Activated naive CD4-positive, alpha-beta T cell treated with anti-CD3 and anti-CD28 coated beads, Interleukin-2, amount 10 ng/mL, durations not matched to agents 7 days and 5 days (primary cell): ENCODE measurements at places on chromosomes 1 and 21.

DNA sequence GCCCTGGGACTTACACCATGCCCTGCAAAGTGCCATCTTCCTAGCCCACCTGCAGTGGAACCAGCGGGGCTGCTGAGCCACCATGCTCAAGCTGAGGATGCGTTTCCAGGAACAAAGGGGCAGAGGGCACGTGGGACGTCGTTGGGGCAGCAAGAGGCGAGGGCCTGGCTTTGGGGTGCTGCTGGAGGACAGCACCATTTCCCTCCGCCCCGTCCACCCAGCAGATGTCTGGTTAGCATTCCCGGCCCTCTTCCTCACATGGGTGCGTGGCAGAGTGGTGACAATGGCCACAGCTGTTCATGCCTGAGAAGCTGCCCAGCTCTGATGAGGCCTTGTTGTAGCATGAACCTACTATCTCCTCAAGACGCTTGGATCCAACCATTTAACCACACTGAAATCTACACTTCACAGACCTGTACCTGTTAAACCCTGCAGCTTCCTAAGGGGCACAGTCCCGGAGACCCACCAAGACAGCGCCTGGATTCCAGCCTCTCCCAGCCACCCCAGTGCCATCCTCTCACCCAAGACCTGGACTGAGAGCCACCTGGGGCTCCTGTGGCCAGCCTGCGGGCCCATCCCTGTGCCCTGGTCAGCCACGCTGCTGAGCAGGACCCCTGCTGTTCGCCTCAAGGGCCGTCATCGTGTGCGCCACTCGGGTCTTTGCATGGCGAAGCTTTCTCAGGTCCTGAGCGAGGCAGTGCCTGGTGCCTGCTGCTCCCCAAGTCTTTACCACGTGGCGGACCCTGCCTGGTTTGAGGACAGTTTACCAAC lies 33.2 kb downstream of the SLC45A1 start:
- no peak overlapping the region for H3K4me3 ChIP-seq
- no peaks in the 10 kb centered on the region for H3K4me1 ChIP-seq
- H3K27ac ChIP-seq: peak overlapping the region; percentile 51
- DNase-seq: no peak

- H3K4me1 ChIP-seq: peaks cover 22% of the 10 kb centered on the region
- H3K4me3 ChIP-seq: no peak overlapping the region
- DNase-seq: no peak
Measured at GRCh38 chr1:46289976-46290375, 13.4 kb downstream of the LRRC41 start.

DNA sequence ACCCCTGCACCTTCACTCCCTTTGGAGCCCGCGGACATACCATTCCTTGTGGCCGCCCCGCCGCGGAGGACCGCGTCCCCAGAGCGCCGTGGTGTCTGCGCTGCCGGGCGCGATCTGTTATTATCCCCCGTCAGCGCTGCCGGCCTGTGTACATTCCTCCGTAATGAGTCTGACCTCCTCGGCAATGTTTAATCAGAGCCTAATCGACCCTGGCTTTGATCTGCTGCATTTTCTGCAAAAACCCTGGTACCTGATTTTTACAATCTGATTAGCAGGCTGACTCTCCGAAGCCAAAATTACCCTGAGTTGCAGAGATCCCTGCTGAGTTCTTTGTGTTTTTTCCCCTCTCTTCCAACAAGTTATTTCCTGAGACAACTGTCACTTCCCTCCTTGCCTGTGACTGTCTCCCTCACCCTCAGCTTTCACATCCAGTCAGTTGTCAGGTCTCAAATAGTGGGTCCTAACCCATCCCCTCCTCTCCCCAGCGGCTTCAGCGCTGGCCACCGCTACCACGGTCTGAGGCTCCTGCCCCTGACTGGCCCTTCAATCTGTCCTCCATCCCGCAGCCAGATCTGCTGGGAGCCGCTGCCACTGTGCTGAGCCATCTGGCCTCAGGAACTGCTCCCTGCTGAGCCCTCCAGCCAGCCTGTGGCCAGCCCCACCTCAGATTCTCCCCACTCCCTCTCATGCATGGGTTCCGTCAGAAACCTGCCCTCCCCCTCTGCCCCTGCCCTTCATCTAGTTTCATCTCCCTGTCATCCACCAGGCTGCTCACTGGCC lies 53.5 kb downstream of the GLIS1 start:
- H3K4me1 ChIP-seq: no peaks in the 10 kb centered on the region
- H3K27me3 ChIP-seq: peaks cover 78% of the 10 kb centered on the region
- no peak overlapping the region for H3K4me3 ChIP-seq
- H3K36me3 ChIP-seq: no peaks in the 10 kb centered on the region
- H3K27ac ChIP-seq: no peak overlapping the region

- no peaks in the 10 kb centered on the region for H3K27me3 ChIP-seq
- H3K36me3 ChIP-seq: no peaks in the 10 kb centered on the region
- DNase-seq: no peak
- H3K4me1 ChIP-seq: no peaks in the 10 kb centered on the region
Measured at GRCh38 chr1:218459878-218460711, 115.0 kb downstream of the TGFB2 start.

GRCh38 chr1:181423301-181423918 lies 59.9 kb upstream of the CACNA1E start:
- H3K36me3 ChIP-seq: no peaks in the 10 kb centered on the region
- H3K4me3 ChIP-seq: no peak overlapping the region

GRCh38 chr1:117235863-117236465 lies 25.2 kb upstream of the VTCN1 start:
- peaks cover 3% of the 10 kb centered on the region for H3K27me3 ChIP-seq
- DNase-seq: no peak
- no peaks in the 10 kb centered on the region for H3K4me1 ChIP-seq
- no peak overlapping the region for H3K27ac ChIP-seq
- no peaks in the 10 kb centered on the region for H3K36me3 ChIP-seq

DNA sequence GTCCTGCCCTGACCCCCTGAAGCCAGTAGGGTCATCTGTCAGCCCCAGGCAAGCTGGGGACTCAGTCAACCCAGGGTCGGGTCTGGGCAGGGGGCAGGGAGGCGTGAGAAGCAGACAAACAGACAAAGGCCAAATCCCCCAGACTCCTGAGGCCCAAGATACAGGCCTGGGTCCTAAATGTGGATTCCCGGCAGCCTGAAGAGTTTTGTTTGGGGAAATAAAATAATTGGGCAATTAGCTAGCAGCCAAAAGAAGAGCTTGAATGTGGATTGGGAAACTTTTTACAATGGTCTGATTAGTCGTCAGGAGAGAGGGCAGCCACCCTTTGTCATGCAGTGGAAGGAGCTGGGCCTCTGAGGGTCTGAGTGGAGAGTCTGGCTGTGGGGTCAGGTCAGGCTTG lies 4.5 kb upstream of the LEFTY2 start:
- H3K36me3 ChIP-seq: no peaks in the 10 kb centered on the region
- no peak overlapping the region for H3K27ac ChIP-seq
- H3K4me3 ChIP-seq: no peak overlapping the region

- H3K27me3 ChIP-seq: no peaks in the 10 kb centered on the region
- no peak for DNase-seq
- H3K27ac ChIP-seq: no peak overlapping the region
Measured at GRCh38 chr1:81708250-81708649, 92.5 kb upstream of the ADGRL2 start.

DNA sequence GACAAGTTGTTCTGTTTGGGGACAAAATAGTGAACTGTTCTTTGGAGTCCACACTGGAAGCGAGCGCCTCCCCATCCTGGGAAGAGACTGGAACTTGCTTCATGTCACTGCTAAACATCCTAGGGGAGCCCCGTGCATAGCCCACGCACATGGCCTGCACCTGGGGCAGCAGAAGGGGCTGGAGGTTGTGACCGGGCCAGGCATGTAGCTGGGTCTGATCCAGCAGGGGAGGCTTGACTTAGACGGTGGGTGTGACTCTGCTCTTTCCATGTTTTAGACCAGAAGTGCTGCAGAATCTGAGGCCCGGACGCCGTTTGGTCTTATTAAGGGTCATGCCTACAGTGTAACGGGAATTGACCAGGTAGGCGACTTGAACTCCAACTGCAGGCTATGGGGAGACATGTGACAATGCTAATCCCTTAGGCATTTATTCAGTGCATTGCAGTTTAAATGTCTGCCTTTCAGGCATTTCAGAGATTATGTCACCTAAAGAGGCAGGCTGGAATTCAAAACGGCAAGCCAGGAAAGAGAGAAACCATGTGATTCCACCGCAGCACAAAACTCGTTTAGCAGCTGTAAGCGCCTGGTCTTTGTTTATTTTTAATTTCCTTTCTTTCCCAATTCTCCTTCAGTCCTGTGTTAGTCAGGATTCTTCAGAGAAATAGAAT lies 21.8 kb downstream of the CAPN9 start:
- H3K27ac ChIP-seq: no peak overlapping the region
- H3K4me1 ChIP-seq: no peaks in the 10 kb centered on the region
- H3K36me3 ChIP-seq: no peaks in the 10 kb centered on the region
- DNase-seq: no peak
- peaks cover 4% of the 10 kb centered on the region for H3K27me3 ChIP-seq

DNA sequence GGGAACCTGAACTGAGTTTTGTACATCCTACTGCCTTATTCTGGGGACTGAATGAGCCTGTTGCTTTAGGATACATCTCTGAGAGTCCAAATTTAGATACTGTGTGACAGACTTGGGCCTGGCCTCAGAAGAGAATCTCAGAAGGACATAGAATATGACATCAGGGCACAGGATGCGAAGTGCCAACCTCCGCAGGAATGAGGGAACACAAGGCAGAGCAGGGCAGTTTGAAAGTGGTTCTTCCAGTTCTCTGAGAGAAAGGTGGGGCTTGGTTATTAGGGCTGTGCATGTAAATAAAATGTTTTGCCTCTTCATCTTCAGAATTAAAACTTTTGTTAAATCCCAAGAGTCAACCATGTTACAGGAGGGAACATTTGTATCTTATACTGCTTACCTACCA lies 23.1 kb downstream of the TRAF5 start:
- H3K27ac ChIP-seq: no peak overlapping the region
- H3K4me3 ChIP-seq: no peak overlapping the region
- no peaks in the 10 kb centered on the region for H3K27me3 ChIP-seq

GRCh38 chr1:230752407-230752806 lies 5.2 kb downstream of the CAPN9 start:
- peaks cover 3% of the 10 kb centered on the region for H3K27me3 ChIP-seq
- no peak for DNase-seq
- no peak overlapping the region for H3K4me3 ChIP-seq
- no peaks in the 10 kb centered on the region for H3K4me1 ChIP-seq
- no peak overlapping the region for H3K27ac ChIP-seq
